ENCODE measurements at places on chromosomes 4 and X.

DNA sequence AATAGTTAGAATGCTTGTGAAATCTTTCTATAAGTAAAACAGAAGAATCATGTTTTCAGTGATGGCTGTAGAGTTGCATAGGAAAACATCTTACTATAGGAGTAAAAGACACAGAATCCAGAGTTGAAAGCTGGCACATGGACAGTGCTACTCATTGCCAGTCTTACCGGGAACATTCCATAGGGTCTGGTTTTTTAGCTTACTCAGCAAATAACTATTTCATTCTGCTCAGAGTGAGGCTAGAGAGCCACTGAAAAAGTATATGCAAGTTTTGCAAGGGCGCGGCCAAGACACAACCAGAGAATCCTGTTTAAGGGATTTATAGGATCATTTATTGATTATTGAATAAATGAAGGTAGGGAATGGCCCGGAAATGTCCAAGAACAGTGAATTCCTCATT is 60.3 kb downstream of the MTHFD2L start:
- no peak for DNase-seq

- DNase-seq: no peak
These were observed 446.2 kb downstream of the RAPGEF2 start for GRCh38 chr4:159549098-159549518.

GRCh38 chr4:70895811-70896491 is 6.2 kb upstream of the MOB1B start:
- DNase-seq: no peak

DNA sequence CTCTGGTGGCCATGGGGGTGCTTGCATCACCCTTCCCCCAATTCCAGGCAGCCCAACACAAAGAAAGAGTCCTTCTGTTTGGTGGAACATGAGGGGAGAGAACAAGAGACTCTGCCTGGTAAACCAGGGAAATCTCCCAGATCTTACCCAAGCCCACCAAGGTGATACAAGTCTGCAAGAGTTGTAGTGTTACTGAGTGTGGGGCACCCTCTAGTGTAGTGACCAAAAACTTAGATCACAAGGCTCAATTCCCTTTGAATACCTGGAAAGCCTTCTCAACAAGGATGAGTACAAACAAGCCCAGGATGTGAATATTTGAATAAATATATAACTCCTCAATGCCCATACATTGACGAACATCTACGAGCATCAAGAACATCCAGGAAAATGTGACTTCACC is 64.7 kb downstream of the IL13RA2 start:
- DNase-seq: no peak

DNA sequence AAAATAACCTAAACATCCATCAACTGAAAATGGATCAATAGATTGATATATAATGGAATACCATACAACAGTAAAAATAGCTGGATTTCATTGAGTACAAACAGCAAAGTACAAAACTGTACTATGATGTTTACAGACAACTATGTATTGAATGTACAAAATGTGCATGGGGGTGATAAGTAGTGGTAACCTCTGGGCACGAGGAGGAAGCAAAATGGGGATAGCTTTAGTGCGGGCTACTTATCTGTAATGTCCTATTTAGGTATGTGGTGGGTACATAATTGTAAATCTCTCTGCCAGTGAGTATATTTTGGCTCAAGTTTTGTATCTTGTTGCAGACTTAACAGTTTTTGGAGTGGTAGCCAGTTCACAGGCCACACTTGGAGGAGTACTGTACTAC is 123.6 kb downstream of the STAG2 start:
- DNase-seq: no peak

- no peak for DNase-seq
These were observed 30.6 kb downstream of the PCDH19 start for GRCh38 chrX:100379388-100379986.

GRCh38 chr4:99201690-99202089 is 17.4 kb downstream of the ADH6 start:
- DNase-seq: no peak

DNA sequence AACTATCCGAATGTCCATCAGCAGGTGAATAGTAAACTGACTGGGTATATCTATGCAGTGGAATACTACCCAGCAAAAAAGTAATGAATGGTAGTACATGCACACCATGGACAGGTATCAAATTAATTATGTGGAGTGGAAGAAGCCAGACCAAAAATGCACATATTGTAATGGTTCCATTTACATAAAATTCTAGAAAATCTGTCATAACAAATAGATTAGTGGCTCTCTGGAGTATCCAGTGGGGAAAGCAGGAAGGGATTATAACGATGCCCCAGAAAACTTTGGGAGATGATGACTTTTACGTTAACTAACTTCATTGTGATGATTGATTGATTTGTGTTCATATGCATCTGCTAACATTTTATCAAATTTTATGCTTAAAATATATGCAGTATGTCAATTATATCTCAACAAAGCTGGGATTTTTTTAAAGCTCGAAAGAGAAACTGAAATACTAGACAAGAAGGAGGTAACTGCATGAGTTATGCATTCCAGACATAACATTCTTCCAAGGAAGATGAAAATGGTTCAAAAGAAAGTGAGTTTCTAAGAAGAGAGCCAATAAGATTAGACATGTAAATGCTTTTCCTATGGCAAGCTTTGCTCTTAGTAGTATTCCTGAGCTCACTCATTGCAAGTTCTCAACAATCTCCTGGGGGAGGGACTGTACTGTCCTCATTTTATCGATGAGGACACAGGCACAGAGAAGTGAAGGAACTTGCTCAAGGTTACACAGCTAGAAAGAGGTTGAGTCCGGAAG is 58.6 kb upstream of the MSX1 start:
- DNase-seq: no peak

DNA sequence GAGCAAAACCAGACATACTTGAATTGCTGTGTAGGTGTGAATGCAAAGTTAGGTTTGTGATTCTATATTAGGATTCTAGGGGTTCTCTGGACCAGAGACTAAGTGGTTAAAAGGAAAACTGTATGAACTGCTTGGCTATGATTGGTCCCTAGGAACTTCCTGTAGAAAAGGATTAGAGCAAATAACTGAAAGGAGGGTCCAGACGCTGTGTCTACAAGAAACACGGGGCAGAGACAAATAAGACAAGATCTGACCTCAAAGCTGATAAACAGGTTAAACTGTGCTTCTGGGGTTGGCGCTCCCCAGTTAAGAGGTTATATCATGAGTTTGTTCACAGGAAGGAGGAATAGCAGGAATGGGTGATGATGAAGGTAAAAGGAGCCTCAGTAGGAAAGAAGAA is 183.6 kb downstream of the MGST2 start:
- no peak for DNase-seq

DNA sequence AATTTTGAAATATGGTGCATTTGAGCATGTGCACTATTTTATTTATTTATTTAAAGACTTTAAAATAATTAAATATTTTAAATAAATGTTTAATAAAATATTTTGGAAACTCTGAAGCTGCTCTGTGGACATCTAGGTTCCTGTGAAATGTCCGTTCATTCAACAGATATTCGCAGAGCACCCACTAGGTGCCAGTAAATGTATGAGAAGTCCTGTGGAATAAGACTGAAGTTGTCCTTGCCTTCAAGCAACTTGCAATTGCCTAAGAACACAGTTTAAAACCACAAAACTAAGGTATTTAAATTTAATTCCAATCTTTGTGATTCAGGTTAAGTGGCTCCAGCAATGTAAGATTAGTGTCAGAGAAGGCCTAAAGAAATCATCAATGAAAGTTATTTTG is 306.7 kb downstream of the GBA3 start:
- no peak for DNase-seq

- DNase-seq: no peak
These were observed 124.2 kb upstream of the KCNIP4 start for GRCh38 chr4:22072726-22073125.
